ENCODE measurements at places on chromosomes 6 and 20.

DNA sequence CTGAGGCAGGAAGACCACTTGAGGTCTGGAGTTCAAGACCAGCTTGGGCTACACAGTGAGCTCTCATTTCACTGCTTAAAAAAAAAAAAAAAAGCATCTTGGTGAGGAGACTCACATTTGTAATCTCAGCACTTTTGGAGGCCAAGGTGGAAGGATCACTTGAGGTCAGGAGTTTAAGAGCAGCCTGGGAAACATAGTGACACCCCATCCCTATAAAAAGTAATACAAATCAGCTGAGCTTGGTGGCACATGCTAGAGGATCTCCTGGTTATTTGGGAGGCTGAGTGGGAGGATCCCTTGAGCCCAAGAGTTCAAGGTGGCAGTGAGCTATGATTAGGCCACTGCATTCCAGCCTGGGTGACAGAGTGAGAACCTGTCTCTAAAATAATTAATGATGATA lies 29.4 kb upstream of the SYNCRIP start:
- peak; percentile 27 for DNase-seq

DNA sequence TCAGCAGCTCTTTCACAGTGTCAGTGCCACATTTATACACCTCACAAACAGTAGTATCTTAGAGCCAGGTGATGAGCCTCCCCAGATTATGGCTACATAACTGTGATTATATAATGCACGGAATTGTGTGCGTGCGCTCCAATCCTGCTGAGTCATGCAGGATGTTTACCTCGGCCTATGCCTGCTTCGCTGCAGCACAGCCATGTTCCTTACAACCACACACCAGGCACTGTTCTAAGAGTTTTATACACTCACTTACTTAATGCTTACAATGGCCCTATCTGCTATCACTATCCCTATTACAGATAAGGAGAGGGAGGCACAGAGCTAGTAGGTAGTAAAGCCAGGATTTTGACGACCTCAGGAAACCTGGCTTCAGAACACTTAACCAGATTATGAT lies 7.3 kb downstream of the ZKSCAN3 start:
- no peak for DNase-seq

DNA sequence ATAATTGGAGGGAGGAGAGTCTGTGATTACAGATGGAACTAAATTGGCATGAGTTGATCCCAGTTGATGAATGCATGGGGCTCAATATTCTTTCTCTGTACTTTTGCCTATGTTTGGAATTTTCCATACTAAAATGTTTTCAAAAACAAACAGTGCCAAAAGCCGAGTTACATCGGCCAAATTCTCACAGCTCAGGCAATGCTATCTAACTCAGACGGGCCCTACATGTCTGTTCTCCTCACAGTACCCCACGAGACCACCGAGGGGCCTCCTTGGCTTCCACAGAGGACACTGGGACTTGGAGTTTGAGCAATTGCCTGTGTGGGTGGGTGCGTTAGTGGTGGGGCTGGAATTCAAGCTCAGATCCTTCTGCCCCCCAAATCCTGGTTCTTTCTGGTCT lies 413.2 kb downstream of the CDH26 start:
- no peak for DNase-seq

GRCh38 chr6:37520926-37521325 lies 21.2 kb upstream of the CCDC167 start:
- DNase-seq = no peak

DNA sequence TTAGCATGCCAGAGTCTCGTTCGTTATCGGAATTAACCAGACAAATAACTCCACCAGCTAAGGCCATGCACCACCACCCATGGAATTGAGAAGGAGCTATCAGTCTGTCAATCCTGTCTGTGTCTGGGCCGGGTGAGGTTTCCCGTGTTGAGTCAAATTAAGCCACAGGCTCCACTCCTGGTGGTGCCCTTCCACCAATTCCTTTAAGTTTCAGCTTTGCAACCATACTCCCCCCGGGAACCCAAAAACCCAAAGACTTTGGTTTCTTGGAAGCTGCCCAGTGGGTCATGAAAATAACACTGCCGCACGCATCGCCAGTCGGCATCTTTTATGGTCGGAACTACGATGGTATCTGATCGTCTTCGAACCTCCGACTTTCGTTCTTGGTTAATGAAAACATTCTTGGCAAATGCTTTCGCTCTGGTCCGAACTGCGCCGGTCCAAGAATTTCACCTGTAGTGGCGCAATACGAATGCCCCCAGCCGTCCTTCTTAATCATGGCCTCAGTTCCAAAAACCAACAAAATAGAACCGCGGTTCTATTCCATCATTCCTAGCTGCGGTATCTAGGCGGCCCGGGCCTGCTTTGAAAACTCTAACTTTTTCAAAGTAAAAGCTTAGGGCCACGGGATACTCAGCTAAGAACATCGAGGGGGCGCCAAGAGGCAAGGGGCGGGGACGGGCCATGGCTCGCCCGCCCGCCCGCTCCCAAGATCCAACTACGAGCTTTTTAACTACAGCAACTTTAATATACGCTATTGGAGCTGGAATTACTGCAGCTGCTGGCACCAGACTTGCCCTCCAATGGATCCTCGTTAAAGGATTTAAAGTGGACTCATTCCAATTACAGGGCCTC lies 1958.5 kb upstream of the DEFB115 start:
- no peak for DNase-seq

DNA sequence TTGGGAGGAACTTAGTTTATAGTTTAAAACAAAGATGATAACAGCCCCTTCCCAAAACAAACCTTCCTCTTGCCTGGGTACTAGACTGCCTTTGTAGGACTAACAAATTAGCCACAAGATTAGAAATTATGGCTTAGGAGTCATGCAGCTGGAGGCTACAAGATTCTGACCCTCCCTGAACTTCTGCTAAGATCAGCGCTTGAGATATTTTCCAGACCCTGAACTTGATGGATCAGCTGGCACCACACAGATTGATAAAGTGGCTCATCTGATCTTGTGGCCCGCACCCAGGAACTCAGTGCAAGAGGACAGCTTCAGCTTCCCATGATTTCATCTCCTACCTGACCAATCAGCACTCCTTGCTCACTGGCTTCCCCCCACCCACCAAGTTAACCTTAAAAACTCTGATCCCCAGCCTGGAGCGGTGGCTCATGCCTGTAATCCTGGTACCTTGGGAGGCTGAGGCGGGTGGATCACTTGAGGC lies 5.9 kb upstream of the SERINC3 start:
- peak; percentile 18 for DNase-seq

DNA sequence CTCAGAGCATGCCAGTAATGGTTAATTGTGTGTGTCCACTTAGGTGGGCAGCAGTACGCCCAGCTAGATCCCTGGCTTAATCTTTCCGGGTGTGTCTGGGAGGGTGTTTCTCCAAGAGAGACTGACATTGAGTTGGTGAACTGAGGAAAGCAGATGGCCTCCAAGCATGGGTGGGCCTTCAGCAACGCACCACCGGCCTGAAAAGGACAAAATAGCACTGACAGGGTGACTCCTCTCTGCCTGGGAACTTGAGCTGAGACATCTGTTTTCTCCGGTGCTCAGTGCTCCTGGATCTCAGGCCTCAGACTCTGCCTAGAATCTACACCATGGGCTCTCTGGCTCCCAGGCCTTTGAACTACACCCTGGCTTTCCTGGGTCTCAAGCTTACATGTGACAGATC lies 43.2 kb downstream of the C6orf118 start:
- no peak for DNase-seq

- DNase-seq = no peak
Measured at GRCh38 chr6:66238851-66239250, 531.8 kb upstream of the EYS start.

- no peak for DNase-seq
Measured at GRCh38 chr6:151440930-151441329, 11.0 kb downstream of the RMND1 start.

GRCh38 chr20:2038161-2038560 lies 44.3 kb upstream of the PDYN start:
- DNase-seq = peak; percentile 26

DNA sequence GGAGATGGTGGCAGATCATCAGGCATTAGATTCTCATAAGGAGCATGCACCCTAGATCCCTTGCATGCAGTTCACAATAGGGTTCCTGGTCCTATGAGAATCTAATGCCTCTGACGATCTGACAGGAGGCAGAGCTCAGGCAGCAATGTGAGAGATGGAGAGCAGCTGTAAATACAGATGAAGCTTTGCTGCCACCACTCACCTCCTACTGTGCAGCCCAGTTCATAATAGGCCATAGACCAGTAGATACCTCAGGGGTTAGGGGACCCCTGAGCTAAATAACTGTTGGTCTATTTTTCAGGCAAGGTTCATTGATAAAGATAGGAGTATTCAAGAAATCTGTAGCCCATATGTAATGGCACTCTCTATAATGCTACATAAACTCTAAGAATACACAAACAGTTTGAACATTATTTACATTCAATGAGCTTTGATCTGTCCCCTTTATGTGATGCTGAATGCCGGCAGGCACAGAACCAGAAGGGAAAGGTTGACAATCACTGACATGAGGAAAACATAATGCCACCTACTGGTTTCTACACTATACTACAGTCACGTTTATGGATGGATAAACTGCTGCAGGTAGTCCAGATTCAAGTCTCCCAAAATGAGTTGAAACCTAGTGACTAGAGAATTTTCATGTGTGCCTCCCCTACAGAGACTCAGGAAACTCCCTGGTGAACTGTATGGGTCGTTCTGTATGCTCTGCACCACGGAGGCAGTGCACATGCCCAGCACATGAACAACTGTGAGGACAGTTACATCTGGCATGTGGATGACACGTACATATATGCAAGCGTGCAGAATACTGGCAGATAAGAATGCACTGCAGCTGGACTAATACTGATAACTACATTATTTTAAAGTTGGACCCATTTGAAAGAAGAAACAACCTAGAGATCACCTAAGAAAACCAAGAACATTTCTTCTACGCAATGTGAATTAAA lies 72.0 kb downstream of the DST start:
- no peak for DNase-seq

GRCh38 chr6:158916617-158917016 lies 83.4 kb downstream of the RSPH3 start:
- DNase-seq = no peak

DNA sequence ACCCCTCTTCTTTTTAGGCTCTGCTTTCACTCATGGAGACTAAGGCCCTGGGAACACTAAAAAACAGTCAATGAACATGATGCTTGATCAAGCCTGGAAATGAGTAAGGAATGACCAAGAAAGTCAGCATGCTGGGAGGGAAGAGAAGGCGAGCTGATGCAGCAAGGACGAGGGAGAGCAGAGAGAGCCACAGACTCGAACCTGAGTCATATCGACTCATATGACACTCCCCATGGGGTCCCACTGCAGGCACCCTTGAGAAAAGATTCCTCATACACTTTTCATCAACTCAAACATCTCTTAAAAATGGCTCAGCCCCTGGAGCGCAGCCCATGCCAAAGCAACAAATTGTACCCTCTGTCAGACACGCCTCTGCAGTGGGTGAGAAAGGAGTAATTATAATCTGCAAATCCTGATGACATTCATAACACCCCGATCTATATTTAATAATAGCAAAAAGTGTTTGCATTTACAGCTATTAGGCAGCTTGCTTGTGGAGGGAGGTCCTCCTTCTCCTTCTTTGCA lies 127.2 kb downstream of the F13A1 start:
- no peak for DNase-seq

- no peak for DNase-seq
Measured at GRCh38 chr6:166474721-166475565, 92.2 kb upstream of the MPC1 start.

DNA sequence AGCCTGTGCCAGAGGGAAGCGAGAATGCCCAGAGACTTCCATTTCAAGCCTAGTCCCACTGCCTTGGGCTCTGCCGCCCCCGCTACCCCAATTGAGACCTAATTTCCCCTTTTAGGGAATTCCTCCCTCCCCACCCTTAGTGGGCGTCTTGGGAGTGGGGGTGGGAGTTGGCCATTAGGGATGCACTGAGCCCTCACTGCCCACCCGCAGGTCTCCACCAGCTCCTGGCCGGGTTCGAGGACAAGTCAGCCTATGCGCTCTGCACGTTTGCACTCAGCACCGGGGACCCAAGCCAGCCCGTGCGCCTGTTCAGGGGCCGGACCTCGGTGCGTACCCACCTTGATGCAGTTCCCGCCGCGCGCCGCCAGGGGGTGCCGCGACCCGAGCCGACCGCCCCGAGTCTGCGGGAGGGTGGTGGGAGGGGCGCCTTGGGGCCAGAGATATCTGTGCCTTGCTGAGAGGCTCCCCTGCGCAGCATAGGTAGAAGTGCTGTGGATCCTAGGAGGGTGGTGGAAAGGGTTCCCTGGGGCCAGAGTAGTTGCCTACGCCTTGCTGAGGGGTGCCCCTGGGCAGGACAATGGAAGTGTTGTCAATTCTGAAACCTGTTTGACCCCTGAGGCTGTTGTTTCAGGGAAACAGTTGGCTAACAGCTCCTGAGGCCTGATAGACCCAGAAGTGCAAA lies 9.2 kb downstream of the ITPA start:
- DNase-seq = peak; percentile 91

DNA sequence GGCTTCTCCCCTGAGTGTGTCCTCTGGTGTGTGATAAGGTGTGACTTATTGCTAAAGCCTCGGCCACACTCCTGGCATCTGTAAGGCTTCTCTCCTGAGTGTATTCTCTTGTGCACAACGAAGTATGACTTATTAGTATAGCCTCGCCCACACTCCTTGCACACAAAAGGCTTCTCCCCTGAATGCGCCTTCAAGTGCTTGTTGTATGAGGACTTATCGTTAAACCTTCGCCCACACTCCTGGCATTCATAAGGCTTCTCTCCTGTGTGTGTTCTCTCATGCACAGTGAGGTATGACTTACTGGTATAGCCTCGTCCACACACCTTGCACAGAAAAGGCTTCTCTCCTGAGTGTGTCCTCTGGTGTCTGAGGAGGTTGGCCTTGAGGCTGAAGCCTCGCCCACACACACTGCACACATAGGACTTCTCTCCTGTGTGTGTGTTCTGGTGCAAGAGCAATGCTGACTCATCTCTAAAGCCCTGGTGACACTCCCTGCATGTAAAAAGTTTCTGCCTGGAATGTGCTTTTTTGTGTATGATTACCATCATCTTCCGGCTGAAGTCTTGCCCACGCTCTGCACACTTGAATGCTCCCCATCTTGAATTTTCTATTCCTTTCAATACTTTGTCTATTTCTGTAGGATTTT lies 20.4 kb downstream of the ZNF337 start:
- DNase-seq = no peak

DNA sequence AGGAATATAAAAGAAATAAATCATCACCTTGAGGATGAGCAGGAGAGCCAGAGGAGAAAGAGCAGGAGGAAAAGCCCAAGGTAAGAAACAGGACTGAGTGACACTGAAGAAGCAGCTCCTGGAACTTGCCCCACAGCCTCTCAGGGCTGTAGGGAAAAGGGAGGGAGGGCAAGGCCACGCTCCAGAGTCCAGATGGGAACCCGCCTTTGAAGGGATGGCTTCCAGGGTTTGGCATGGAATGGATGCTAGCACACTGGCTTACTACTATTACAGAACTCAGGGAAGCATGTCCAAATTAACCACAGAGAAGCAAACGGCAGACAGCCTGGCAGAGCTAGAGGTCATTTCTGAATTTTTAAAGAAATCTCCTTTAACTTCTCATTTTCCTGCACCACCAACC lies 26.8 kb downstream of the RALGAPA2 start:
- DNase-seq = no peak

- DNase-seq = peak; percentile 72
Measured at GRCh38 chr6:40545954-40546353, 41.2 kb downstream of the LRFN2 start.

Measured in ELF-1 (cell line).